ENCODE measurements at places on chromosomes 1 and 21. TPM values are rescaled to one million over a fixed set of nuclear protein-coding genes. Genes with fewer than 3 reads are reported as not detected.

Gene CNTN2
- total RNA-seq: 2.0 TPM

Gene ACTL8
- total RNA-seq: not detected

Gene PDPN
- 5.3 TPM for total RNA-seq

Gene LHX4
- 0.10 TPM for total RNA-seq

Gene ATP1A4
- total RNA-seq: not detected

Gene FCRLB
- 0.39 TPM for total RNA-seq
